NCI-H1694 (cell line): ENCODE measurements at places on chromosomes 16 and 17.

DNA sequence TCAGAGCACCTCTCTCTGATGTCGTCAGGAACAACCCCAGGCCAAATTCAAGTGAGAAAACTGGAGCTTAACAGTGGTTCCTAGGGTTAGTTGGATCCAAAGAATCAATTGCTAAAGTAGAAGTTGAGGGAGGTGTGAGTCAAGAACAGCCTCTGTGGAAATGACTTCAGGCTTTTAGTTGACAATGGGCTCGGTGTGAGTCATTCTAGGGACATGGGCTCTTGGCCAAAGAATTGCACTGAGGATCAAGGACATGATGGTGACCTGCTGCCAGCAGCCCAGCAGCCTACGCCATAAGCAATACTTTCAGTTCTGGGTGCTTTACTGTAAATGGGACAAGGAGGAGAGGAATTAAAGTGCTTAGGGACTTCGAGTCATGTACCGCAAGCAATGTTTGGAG lies 32.1 kb upstream of the SMURF2 start:
- no peak for DNase-seq

DNA sequence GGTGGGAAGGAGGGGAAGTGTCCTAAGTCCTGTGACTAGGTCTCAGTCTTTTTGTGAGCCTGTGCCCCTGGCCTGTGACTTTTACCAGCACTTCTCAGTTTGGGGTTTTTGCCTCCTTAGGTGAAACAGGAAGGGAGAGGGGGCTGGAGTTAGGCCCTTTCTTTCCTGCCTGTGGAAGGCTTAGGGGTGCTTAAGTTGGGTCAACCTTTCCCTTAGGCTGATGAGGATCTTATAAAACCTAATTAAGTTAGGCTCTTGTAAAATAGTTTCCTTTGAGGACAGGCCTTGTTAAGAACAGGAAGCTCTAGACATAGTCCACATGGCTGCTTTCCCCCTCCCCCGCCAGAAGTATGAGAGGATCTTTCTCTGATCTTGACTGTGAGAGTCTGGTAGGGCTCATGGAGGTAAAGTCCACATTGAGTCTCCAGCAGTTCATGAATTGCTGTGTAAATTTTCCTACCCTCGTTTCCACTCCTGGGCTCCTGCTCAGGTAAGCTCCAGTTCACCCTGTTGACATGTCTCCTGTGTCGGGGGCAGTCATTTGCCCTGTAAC lies 17.0 kb upstream of the DNASE1 start:
- no peak for DNase-seq

DNA sequence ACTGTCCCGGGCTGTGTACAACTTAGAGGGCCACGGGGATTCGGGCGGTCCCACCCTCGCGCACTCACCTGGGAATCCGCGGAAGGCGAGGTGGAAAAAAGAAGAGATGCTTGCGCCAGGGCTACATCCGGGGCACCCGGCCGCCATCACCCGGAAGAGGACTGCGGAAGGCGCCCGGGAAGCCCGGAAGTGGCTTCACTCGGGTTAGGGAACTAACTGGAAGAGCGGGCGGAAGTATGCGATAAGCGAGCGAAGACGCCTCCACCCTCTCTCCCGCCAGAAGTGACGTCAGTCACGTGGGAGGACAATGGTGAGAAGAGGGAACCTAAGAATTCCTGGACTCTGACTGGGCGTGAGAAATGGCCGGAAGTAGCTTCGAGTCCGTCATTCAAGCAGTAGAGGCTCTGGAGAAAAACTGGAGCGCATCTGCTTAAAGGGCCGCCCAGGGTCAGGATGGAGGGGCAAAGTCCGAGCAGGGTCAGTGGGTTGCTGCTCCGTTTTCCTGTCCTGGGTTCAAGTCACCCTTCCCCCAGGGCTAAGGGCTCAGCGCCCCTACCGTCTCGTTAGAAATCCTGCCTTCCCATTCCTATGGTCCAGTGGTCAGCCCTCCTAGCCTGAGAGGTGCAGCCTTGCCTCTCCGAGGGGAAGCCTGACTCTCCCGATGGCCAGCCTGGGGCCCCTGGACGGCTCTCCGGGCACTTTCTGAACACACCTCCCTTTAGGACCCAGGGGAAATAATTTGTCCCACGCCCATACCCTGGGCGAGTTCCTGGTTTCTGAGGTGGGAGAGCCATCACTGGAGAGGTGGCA lies at the start of gene CD2BP2:
Gene CD2BP2, minus strand, starts transcription at position 165 of the 810 bp plus-strand sequence. CDS start 627 bp downstream, outside the sequence.
- peak; percentile 93 for DNase-seq

DNA sequence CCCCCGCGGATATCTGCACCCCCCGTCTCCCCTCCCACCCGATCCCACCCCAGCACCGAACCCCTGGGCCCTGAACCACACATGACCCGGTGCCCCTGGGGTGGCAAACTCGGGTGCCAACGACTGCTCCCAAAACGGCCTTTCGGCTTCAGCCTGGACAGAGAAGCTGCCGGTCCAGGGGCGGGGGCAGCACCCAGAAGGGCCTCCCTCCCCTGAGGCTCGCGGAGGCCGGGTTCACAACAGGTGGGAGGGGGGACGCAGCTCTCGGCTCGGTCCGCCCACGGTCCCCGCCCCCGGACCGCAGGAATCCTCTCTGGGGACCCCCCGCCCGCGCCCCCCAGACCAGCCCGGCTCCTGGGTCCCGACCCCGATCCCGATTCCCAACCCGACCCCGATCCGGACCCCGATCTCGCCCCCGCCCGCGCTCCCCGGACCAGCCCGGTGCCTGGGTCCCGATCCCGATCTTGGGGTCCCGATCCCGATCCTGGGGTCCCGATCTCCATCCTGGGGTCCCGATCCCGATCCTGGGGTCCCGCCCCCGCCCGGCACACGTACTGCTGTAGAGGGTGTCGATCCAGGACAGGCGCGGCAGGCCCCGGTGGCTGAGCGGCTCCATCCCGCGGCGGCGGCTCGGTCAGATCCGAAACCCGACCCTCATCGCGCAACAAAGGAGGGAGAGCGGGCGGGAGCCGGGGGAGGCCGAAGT lies 516 bp downstream of the ABR start:
- no peak for DNase-seq

DNA sequence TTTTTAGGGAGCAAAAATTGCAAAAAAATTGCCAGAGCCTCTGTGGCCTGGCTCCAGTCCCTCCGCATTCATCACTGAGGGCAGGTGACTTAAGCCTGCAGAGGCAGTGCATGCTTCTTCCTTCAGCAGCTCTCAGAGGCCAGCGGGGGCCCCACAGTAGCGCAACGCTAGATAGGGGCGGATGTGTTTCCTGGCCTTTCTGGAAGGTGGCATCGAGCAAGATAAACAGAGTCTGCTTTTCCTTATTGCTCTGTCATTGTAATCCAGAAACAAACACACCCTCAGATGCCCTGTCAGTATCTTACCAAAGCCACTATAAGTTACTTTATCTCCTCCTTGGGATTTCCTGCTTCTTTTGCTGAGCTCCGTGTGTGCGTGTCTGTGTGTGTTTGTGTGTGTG lies 75.5 kb upstream of the IRX6 start:
- DNase-seq: no peak

- no peak for DNase-seq
These were observed 81.7 kb downstream of the ZDHHC7 start for GRCh38 chr16:84929421-84930297.
